Suprapubic skin (tissue), 4 donors: ENCODE measurements at places on chromosomes 13 and 19. TPM values are rescaled to one million over a fixed set of nuclear protein-coding genes. Genes with fewer than 3 reads are reported as not detected.

Gene HCN2
- total RNA-seq, result 1.7 TPM

Gene LYL1
- total RNA-seq, result 1.5 TPM

Gene KLC3
- total RNA-seq, result 73.4 TPM

Gene COX7A1
- total RNA-seq, result 17.1 TPM

Gene NLRP11
- total RNA-seq, result not detected

Gene TMEM38A
- 2.8 TPM for total RNA-seq

Gene AP1M2
- total RNA-seq, result 28.9 TPM

Gene CNMD
- total RNA-seq, result not detected
